ENCODE measurements at places on chromosomes 12 and 14. TPM values are rescaled to one million over a fixed set of nuclear protein-coding genes. Genes with fewer than 3 reads are reported as not detected.

- DNase-seq = no peak
- H3K36me3 ChIP-seq = no peaks in the 10 kb centered on the region
- no peaks in the 10 kb centered on the region for H3K4me1 ChIP-seq
- no peaks in the 10 kb centered on the region for H3K27me3 ChIP-seq
Observed at GRCh38 chr14:53412819-53413675, 259.9 kb upstream of the DDHD1 start.

DNA sequence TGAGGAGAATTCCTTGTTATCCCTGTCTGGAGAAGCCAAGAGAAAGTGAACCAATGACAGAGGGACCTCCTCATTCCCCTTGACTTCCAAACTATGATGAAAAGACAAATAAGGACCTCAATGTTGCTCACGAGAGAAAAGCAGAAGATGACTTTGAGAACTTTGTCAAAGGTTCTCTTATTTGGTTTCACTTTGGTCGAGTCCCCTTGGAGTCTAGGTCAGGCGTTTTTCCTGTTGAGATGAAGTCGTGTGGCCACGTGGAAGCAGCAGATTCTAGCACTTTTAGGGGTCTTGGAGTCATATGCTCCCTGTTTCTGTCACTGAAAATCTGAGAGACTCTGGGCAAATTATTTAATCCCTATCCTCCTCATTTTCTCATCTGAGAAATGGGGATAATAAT is 33.8 kb upstream of the COL2A1 start:
- H3K27me3 ChIP-seq = no peaks in the 10 kb centered on the region
- H3K4me1 ChIP-seq = no peaks in the 10 kb centered on the region
- no peak overlapping the region for H3K4me3 ChIP-seq
- no peak for DNase-seq

GRCh38 chr14:89408907-89409700 is 7.9 kb downstream of the FOXN3 start:
- no peak overlapping the region for H3K4me3 ChIP-seq
- no peaks in the 10 kb centered on the region for H3K27me3 ChIP-seq
- H3K27ac ChIP-seq = no peak overlapping the region
- H3K36me3 ChIP-seq = peaks cover 24% of the 10 kb centered on the region
- peaks cover 14% of the 10 kb centered on the region for H3K4me1 ChIP-seq

- H3K4me3 ChIP-seq = no peak overlapping the region
- peaks cover 29% of the 10 kb centered on the region for H3K4me1 ChIP-seq
- H3K27ac ChIP-seq = no peak overlapping the region
- H3K27me3 ChIP-seq = no peaks in the 10 kb centered on the region
- DNase-seq = no peak
- no peaks in the 10 kb centered on the region for H3K36me3 ChIP-seq
Observed at GRCh38 chr12:89756585-89757398, 48.2 kb upstream of the ATP2B1 start.

The PTHLH gene
- not detected for polyA plus RNA-seq

- no peak for DNase-seq
- no peaks in the 10 kb centered on the region for H3K27me3 ChIP-seq
- H3K4me3 ChIP-seq = no peak overlapping the region
Observed at GRCh38 chr12:18108611-18109010, 18.6 kb upstream of the RERGL start.

The AGAP2 gene
- 3.0 TPM for polyA plus RNA-seq

DNA sequence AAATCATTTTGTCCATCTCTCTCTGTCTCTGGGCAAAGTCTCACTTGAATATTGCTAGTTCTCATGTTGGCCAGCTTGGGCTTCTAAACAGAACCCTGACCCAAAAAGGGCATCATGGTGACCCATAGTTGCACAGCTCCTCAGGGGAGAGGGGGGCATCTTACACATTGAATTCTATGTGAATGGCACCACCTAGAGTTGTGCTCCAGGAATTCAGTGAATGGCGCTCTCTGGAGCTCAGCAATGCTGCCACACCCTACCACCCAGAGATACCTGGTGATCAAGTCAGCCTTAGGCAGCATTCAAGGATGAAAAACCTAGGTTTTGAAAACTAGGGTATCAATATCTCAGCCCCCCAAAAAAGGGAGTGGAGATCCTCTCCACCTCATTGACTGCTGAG is 50.6 kb downstream of the SMUG1 start:
- no peaks in the 10 kb centered on the region for H3K4me1 ChIP-seq
- H3K27me3 ChIP-seq = no peaks in the 10 kb centered on the region
- H3K27ac ChIP-seq = no peak overlapping the region
- no peaks in the 10 kb centered on the region for H3K36me3 ChIP-seq
- no peak overlapping the region for H3K4me3 ChIP-seq
- DNase-seq = no peak

GRCh38 chr12:101877806-101878242 is 444 bp downstream of the DRAM1 start:
- H3K4me3 ChIP-seq = peak overlapping the region; percentile 56
- DNase-seq = peak; percentile 9
- H3K4me1 ChIP-seq = no peaks in the 10 kb centered on the region
- H3K36me3 ChIP-seq = peaks cover 5% of the 10 kb centered on the region
- H3K27me3 ChIP-seq = no peaks in the 10 kb centered on the region
- H3K27ac ChIP-seq = peak overlapping the region; percentile 78

GRCh38 chr14:60515511-60516289 is 6.8 kb downstream of the SIX6 start:
- H3K36me3 ChIP-seq = no peaks in the 10 kb centered on the region
- no peak for DNase-seq
- H3K27me3 ChIP-seq = peaks cover 36% of the 10 kb centered on the region
- H3K27ac ChIP-seq = no peak overlapping the region
- H3K4me1 ChIP-seq = no peaks in the 10 kb centered on the region
- H3K4me3 ChIP-seq = no peak overlapping the region

The DAAM1 gene
- polyA plus RNA-seq = 5.5 TPM

DNA sequence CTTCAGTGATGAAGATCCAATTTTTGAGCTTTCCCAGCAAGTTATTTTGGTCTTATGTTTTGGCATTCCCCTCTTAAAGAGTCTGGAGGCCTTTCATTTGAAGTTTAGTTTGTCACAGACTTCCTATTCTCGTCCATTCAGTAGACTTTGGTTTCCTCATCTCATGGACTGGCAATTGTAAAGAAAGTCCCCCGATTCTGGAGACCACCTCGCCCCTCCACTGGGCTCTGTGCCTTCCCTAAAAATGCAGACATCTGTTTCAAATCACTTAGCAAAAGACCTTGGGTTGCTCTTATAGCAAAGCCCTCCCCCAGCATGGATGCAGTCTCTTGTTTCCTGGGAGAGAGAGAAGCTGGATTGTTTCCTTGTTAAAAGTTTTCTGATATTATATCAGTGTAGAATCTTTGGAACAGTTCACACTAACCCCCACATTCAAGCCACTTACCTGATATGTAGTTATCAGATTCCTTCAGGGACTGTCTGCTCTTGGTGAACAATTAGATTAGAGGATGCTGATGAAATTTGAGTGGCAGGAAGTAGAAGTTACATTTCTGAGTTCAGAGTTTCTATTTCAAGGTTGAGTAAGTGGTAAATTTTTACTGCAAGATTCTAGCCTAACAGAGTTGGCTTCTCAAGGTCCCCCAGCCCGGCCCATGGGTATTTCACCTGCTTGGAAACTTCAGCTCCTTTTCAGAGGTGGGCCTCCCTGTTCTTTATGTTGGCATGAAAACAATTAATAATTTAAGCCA is 56.3 kb downstream of the PLXNC1 start:
- H3K27me3 ChIP-seq = no peaks in the 10 kb centered on the region
- no peak overlapping the region for H3K4me3 ChIP-seq
- H3K36me3 ChIP-seq = no peaks in the 10 kb centered on the region
- peaks cover 40% of the 10 kb centered on the region for H3K4me1 ChIP-seq
- peak overlapping the region; percentile 30 for H3K27ac ChIP-seq

- H3K27me3 ChIP-seq = peaks cover 52% of the 10 kb centered on the region
- DNase-seq = no peak
- H3K4me1 ChIP-seq = peaks cover 11% of the 10 kb centered on the region
Observed at GRCh38 chr12:54053003-54053750, 458 bp upstream of the HOXC4 start.

GRCh38 chr14:73142216-73142615 is 5.9 kb downstream of the PSEN1 start:
- H3K27ac ChIP-seq = no peak overlapping the region
- H3K4me1 ChIP-seq = peaks cover 12% of the 10 kb centered on the region
- H3K4me3 ChIP-seq = no peak overlapping the region
- H3K27me3 ChIP-seq = no peaks in the 10 kb centered on the region
- DNase-seq = no peak

GRCh38 chr12:45697371-45697770 is 32.1 kb upstream of the ARID2 start:
- no peaks in the 10 kb centered on the region for H3K36me3 ChIP-seq
- no peaks in the 10 kb centered on the region for H3K27me3 ChIP-seq
- H3K4me3 ChIP-seq = no peak overlapping the region
- H3K4me1 ChIP-seq = no peaks in the 10 kb centered on the region
- H3K27ac ChIP-seq = no peak overlapping the region
- DNase-seq = no peak

GRCh38 chr12:127282786-127283565 is 984.0 kb upstream of the TMEM132C start:
- H3K27me3 ChIP-seq = no peaks in the 10 kb centered on the region
- H3K27ac ChIP-seq = no peak overlapping the region
- no peak for DNase-seq
- H3K36me3 ChIP-seq = no peaks in the 10 kb centered on the region

- H3K36me3 ChIP-seq = no peaks in the 10 kb centered on the region
- no peaks in the 10 kb centered on the region for H3K4me1 ChIP-seq
- H3K4me3 ChIP-seq = peak within 1 kb of the TSS; percentile 58
- DNase-seq = no peak
- no peaks in the 10 kb centered on the region for H3K27me3 ChIP-seq
- H3K27ac ChIP-seq = no peak within 1 kb of the TSS
Observed at GRCh38 chr12:64390275-64390851, at the start of gene C12orf56. TSS of gene C12orf56 (minus strand) at chr12:64390758. CDS start at chr12:64390565, 193 bp downstream.

The TAS2R9 gene
- not detected for polyA plus RNA-seq

DNA sequence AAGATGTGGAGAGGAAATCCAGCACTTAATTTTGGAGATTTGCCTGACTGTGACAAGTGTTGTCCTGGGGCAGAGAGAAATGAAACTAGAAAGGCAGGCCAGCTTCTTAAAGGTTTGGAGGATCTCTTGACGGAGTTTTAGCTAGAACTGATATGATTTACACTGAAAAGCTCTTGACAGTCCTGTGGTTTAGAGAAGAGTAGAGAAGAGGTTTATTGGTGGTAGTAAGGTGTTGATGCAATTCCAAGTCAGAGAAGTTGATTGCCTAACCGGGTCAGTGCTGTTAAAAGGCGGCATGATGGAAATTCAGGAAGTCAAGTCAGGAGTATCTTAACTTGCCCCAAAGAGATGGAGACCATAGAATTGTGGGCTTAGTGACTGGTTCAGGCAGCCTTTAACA is 89.0 kb upstream of the TRAF3 start:
- no peak for DNase-seq
- no peaks in the 10 kb centered on the region for H3K36me3 ChIP-seq
- no peak overlapping the region for H3K27ac ChIP-seq

DNA sequence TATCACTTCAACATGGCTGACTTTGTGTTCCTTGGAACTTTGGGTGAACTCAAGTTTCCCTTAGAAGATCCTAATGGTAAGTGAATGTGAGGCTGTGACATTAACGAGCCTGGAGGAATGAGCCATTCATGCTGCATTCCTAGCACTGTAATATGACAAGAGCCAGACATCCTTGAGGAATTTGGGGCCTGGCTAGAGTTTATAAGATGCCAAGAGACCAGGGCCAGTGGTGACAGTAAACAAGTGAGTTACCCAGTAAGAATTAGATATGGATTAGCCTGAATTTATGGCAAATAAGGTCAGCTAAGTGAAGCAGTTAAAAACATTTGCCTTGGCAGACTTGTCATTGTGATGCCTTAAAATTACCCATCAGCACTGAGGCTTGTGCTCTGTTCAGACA is 232.4 kb downstream of the AKAP6 start:
- no peaks in the 10 kb centered on the region for H3K27me3 ChIP-seq
- no peak for DNase-seq
- H3K36me3 ChIP-seq = no peaks in the 10 kb centered on the region
- no peak overlapping the region for H3K27ac ChIP-seq
- H3K4me3 ChIP-seq = no peak overlapping the region
- no peaks in the 10 kb centered on the region for H3K4me1 ChIP-seq

The TDRD9 gene
- 0.25 TPM for polyA plus RNA-seq

Measured in naive thymus-derived CD4-positive, alpha-beta T cell (primary cell).